Stimulated activated CD8-positive, alpha-beta memory T cell treated with anti-CD3 and anti-CD28 coated beads, Interleukin-4, amount 100 ng/mL, for 48 hours (primary cell): ENCODE measurements at places on chromosomes 4 and X.

DNA sequence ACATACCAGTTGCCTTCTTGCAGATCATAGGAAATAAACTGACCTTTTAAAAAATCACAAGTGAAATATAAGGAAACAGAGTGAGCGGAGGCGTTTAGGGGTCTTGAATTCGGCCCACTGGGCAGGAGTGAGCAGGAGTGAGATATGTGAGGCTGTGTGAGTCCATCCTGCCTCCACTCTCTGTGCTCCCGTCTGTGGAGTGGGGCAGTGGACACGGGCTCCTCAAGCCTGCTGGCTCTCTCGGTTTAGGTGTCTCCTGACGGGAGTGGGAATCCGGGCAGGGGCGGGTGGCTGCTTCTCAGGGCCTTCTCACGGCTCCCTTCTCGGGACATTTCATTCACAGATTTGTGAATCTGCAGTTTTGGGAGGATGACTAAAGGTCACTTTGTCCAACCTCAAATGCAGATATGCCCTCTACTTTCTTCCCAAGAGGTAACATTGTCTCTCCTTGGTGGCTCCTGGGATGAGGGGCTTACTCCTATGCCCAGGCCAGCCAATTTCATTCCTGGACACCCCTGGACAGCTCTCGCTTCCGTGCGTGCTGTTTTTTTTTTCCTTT, 27.6 kb downstream of the CYTL1 start:
- no peak for DNase-seq

DNA sequence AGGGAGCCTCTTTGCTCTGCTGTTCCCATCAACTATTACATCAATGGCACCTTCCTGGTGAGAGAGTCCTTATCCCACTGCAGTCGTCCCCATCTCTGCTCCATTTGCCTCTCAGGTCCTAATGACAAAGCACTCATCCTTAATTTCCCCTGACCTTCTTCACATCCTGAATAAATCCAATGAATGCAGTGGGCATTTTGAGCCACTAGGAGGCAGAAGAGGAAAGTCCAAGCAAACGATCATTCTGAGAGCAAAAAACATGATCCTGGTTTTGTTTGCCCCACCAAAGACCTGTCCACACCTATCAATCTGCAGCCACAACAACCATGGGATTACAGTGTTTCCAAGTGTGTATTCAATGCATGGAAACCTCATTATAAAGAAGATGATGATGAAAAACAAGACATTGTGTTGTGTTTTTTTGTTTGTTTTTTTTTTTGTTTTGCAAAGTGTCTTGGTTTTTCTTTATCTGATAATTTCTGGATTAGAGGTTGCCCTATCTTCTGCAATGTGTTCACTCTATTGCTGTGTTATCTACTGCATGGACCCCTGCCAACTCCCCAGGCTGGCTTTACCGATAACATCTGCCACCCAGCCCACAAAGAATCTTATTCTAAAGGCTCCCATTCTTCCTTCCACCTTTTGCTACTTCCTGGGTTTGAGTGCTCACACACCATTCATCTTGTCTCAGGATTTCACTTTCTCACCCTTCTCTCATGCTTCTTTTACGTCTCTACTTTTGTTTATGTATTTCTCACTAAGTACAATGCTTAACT, 207.2 kb downstream of the NLGN4X start:
- DNase-seq = peak; percentile 34

DNA sequence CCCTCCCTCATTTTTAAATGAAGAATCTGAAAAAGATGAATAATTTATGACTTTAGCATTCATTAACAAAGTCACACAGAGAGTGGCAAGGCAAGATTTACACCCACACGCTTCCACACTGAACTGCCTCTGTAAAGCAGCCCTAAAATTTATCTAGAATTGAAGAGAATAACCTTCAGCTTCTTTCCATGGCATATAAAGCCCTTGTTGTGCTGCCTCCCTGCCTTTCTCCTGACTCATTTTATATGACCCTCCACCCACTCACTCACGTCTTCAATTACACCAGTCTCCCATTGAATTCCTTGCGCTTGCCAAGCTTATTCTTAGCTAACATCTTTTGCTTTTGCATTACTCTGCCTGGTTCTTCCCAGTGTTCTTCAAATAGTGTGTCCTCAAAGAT, 2649.3 kb downstream of the PCDH7 start:
- no peak for DNase-seq

- no peak for DNase-seq
Measured at GRCh38 chr4:4233610-4234009, 6.9 kb upstream of the OTOP1 start.

DNA sequence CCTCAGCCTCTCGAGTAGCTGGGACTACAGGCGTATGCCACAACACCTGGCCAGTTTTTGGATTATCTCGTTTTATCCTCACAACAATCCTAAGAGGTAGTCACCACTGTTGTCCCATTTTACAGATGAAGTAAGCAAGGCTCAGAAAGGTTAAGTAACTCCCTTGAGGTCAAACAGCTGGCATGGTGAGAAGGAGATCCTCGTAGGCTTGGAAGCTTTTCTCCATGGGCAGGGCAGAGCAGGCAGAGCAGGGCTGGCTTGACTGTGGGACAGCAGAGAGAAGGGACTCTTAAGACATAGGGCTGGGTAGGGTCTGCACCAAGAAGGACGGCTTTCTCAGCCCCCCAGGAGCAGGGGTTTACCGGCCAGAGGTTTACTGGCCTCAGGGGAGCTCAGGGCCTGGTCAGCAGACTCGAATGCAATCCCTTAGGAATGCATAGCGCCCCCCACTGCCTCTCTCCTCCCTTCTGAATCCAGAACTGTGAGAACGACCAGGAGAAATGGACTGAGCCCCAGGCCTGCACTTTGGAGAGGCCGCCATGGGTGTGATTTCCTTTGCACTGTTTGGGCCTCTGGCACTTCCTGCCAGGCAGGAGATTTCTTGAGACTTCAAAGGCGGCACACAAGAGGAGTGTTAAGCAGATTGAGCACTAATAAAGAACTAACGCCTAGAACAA, 14.0 kb upstream of the CDKN2AIP start:
- DNase-seq = no peak

- DNase-seq = no peak
Measured at GRCh38 chr4:1183985-1184773, 11.8 kb upstream of the SPON2 start.

DNA sequence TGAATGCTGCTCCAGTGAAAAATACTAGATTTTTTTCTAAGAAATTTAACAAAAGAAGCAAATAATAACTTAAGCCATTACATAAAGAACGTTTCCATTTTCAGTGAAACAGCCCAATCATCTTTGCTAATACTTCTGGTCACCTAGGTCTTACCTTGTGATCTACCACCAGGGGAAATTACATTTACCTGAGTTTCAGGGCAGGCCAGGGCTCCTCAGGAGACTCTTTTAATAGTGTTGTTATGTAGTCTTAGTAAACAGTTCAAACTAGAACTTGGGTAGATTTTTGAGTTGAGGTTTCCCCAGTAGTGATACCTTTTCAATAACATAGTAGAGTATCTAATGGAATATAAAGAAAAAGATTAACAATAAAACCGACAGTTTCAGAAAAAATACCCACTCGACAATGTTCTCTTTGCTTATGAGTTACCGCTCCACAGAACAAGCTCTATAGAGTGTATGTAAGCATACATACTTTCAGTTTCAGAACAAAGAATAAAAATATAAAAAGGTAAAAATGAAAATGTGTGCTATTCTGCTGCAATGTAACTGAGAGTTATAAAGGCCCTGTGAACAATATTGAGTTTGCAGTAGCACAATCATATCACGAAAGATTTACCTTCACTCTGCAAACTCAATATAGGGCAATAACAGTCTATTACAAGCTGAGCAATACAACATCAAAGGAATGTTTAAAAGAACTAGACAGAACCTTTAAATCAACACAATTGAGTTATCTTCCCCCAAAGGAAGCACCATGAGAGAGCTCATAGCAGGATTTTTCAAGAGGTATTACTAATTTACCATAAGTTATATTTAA, 165.8 kb downstream of the ATOH1 start:
- no peak for DNase-seq

DNA sequence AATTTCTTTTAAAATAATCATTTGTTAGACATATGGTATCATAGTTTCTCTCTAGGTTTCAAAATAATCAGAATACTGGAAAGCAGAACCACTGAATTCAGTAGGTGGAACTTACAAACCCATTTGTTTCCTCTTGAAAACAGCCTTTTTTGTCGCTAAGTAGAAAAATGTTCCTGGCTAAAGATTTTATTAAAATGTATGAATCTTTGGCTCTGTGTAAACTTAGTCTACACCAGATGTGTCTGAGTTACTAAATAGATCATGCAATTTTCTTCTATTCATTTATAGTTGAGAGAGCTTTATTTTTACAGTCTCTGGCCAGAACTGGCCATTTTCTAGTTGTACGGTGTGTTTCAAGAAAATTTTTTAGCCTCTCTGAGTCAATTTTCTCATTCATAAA, 1.0 kb downstream of the CYSLTR1 start:
- DNase-seq = no peak

- no peak for DNase-seq
Measured at GRCh38 chrX:66042307-66043077, 2.6 kb upstream of the VSIG4 start.

GRCh38 chrX:153725832-153726285, 1.2 kb downstream of the ABCD1 start:
- no peak for DNase-seq

DNA sequence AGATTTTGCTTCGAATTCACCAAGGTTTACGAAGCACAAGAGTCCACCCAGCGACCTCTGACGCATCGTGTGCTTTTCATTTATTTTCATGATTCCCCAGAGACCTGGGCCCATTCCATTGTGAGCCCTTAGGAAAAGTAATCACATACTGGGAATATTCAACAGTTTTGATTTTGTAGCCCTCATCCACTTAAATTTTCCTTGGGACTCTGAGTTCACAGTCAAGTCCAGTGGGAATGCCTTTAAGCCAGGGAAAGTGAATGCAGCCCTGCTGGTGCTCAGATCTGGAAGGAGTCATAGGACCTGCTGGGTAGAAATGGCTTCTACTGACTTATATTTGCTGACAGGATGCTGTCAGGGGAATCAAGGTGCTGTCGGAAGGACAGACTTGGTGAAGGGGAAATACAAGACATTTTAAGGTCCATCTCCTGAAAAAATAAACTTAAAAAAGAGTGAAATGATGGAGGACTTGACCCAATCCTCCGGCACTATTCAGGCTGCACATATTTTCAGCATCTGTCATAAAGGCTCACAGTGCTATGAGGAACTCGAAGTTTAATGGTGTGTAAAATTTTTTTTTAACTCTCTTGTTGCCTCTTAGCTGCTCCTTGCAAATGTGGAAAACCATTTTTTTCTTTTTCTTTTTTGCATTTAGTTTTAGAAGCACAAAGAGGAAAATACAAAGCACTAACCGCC, 204.9 kb downstream of the MID1 start:
- DNase-seq = no peak

DNA sequence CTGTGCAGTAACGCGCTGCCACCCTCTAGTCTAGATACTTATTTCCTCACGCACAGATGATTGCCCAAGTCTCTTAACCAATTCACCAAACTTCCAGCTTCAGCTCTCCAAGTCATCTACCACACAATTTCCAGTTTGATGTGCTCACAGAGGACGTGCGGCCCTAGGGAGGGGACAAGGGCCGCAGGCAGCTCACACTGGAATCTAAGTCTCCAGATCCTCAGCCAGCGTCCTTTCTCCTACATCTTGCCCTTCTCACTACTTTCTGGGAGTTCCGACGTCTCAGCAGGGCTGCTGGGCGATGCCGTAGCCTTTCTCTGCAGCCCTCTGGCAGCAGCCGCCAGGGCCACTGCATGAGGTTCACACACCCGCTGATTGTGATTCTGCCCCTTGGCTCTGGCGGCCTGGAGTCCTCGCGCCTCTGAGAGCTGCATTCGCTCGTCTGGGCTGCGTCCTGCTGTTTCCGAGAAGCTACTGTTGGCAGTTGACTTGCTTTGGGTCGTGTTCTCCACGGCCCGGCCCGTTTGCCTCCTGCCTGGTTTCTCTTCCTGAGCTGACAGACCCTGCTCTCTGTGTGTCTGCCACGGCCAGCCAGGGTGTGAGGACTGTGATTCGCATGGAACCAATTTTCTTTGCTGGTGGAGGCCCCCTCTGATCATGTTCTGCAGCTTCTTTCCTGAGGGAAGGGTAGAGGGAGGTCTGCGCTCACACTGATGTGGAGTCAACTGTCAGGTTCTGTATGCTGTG, 14.1 kb upstream of the TMEM131L start:
- DNase-seq = no peak

DNA sequence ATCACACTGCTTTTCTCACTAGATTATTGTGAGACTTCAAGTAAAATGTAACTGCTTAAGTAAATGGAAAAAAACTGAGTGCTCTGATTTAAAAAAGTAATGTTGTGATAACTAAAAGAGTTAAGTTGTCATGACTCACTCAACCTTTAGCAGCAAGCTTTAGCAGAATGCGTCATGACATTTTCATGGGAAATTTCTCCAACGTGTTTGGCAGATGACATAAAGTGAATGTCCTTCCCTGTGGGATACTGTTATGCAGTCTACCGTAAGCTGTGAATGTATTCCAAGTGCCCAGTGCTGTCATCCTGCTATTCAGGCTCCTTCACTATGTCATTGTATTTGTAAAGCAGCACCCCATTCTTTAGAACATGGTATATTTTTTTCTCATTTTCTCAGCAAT, 136.2 kb downstream of the CPXCR1 start:
- no peak for DNase-seq
